Activated CD8-positive, alpha-beta memory T cell treated with anti-CD3 and anti-CD28 coated beads for 48 hours (primary cell): ENCODE measurements at places on chromosomes 11 and 22.

DNA sequence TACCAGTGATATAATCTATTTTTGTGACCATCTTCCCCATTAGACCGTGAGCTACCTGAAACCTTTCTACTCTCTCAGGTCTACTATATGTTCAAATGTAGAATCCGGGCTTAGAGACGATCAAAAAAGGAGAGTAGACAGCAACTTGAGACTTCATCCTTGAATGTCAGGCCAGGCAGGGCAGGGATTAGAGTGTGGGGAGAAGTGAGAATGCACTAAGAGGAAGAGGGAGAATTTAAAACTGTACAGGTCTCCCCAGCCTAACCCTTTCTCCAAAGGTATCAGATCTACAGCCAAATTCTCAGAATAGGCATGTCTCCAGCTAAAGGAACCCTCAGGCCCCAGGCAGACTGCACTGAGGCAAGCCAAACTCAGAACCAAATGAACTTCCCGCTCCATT is 935 bp downstream of the LAMTOR1 start:
- no peak for DNase-seq

- DNase-seq, result no peak
These were observed 49.9 kb downstream of the RSF1 start for GRCh38 chr11:77770629-77771028.

- no peak for DNase-seq
These were observed 390.9 kb downstream of the DLG2 start for GRCh38 chr11:85236211-85236610.

GRCh38 chr22:48795664-48796063 is 1032.0 kb downstream of the BRD1 start:
- no peak for DNase-seq

GRCh38 chr11:13073119-13073981 is 64.2 kb downstream of the RASSF10 start:
- DNase-seq, result no peak

- DNase-seq, result no peak
These were observed 109.3 kb downstream of the GALNT18 start for GRCh38 chr11:11512502-11512901.

- DNase-seq, result no peak
These were observed 2.1 kb downstream of the OR9G1 start for GRCh38 chr11:56700914-56701485.

GRCh38 chr11:93645938-93646337 is 15.5 kb upstream of the CEP295 start:
- no peak for DNase-seq

DNA sequence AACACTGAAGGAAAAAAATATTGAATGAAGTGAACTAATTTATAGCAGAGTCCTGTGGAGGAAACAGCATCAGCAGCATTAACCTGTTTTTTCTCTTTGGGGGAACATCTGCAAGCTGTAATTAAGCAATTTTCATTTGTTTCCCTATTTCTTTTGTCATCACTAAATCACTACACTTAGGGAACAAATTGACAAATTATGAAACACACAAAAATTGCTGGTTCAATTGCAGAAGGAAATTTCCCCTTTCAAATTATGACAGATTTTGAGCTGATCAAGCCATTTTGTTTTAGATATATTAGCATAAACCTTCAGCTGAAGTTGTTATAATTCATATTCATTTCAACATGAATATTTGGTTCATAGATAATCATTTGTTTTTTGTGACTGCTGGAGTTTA is 22.2 kb upstream of the RAG2 start:
- no peak for DNase-seq

DNA sequence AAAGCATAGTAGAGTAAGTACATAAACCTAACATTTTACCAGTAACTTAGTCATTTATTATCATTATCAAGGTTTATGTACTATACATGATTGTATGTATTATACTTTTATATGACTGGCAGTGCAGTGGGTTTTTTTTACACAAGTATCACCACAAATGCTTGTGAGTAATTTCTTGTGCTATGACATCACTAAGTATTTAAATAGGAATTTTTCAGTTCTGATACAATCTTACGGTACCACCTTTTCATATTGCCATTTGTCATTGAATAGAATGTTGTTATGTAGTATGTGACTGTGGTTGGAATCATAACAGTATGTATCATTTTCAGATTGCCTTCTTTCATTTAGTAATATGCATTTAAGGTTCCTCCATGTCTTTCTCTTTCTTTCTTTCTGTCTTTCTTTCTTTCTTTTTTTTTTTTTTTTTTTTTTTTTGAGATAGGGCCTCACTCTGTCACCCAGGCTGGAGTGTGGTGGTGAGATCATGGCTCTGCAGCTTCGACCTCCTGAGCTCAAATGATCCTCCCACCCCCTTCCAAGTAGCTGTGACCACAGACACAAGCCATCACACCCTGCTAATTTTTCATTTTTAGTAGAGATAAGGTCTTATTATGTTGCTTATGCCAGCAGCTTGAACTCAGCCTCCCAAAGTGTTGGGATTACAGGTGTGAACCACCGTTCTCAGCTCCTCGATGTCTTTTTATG is 18.6 kb downstream of the ATM start:
- DNase-seq, result no peak

DNA sequence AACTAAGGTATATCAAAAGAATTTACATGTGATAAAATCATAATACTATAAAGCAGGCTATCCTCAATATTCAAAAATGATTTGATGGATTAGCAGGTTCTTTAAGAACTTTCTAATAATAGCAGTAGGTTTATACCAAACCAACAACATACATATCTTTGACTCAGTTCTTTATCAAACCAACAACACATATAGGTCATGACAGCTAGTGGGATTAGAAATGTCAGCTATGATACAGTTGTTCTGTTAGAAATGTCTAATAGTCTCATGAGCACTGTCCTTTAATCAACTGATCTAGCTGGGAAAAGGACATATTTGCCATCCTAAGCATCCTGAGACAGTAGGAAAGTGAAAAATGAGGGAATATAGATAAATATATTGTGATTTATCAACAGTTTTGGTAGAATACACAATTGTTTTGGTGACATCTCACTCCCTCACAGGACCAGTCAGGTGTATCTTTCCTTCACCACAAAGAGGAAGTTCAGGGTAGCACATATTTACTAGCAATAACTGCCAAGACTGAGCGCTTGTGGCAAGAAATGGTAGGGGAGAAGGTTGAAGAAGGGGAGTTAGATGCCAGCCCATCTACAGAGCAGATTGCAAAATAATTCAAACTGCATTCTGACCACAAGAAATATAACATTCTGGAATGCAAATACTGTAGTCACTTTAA is 90.8 kb upstream of the APOA1 start:
- no peak for DNase-seq

GRCh38 chr11:107504981-107505380 is 47.4 kb upstream of the CWF19L2 start:
- no peak for DNase-seq

GRCh38 chr11:1870721-1871466 is 18.0 kb downstream of the LSP1 start:
- DNase-seq, result no peak

- no peak for DNase-seq
These were observed 44.2 kb upstream of the AMPD3 start for GRCh38 chr11:10410844-10411200.

DNA sequence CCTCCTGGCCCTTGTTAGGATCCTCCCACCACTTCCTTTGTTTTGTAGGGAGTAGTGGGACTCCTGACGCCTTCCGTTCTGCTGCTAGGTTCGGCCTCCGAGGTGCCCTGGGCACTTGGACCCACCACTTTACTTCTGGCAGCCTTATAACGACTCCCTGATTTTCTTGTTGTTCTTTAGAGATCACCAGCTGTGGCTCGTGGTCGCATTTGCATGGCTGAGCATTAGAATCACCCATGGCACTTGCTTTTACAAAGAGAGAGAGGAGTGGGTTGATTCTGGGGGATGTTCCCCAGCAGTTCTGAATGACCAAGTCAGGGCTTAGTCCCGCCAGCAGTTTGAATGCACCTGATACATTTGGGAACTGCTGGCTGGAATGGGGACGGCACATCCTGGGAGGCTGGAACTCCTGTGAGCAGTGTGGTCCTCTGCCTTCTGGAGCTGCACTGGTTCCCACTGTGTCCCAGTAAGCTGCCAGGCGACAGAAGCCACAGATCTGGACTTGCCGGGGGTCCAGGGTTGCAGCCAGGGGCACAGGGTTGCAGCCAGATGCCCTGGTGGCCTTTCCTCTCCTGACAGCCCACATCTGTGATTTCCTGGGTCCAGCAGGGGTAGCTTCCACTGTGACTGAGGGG is 4.1 kb downstream of the TUB start:
- DNase-seq, result no peak

DNA sequence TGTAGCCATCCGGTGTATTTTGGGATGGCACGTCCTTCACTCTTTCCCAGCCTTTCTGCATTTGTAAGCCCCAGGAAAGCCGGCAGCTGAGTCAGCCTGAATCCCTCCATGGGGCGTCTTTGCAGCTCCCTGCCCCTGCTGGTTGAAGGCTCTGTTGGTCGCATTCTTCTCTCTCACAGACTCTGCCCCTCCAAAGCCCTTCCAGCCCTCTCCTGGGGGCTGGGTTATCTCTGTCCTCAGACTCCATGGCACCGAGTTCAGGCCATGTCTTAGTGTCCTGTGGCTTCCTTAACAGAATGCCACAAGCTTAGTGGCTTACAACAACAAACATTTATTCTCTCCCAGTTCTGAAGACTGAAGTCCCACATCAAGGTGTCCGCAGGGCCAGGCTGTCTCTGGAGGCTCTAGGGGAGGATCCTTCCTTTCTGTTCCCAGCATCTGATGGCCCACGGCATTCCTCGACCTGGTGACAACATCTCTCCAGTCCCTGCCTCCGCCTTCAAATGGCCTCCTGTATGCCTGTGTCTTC is 62.2 kb downstream of the BCR start:
- DNase-seq, result no peak

- DNase-seq, result no peak
These were observed 137.8 kb downstream of the C11orf58 start for GRCh38 chr11:16876053-16876752.

DNA sequence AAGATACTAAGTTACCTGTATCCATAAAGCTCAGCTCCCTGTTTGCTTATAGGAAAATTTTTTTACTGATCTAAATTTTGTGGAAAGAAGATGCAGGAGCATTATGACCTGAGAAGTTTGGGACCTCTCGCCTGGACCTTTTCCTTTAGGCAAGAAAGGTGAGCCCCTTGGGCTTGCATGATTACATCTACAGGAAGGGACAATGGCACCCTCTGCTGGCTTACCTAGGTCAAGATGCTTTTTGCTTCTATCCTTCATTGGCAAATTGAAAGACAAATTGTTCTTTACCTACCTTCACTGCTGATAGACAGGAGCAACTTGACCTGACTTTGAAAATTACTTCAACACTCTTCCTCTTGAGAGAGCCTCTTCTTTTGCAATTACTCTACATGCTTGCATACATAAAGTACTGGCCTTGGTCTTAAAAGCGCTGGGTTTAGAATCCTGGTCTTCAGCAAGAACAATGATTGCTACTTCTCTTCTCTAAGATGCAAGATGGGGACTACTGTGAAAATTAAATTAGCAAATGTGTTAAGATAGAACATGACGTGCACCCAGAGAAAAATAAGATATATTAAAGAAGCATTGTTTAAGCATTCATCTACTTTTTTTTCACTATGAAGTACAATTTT is 147.2 kb downstream of the TRPC6 start:
- no peak for DNase-seq

DNA sequence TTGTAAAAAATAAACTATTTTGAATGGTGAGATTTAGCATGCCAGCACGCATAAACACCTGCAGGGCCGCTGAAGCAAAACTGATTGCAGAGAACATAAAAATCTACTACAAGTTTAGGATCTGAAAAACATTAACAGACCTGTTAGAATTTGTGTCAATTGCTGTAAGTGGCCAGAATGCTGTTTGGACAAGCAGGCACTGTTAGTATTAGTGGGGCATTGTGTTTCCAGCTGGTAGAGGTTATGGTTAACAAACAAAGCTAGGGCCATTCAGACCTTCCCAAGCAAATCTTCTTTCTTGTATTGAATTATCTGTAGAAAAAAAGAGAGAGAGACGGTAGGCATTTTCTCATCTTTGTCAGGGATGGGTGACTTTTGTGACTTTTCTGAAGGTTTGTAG is 57.6 kb upstream of the OLFML1 start:
- no peak for DNase-seq

- no peak for DNase-seq
These were observed 29.9 kb downstream of the CHRDL2 start for GRCh38 chr11:74701351-74701750.

DNA sequence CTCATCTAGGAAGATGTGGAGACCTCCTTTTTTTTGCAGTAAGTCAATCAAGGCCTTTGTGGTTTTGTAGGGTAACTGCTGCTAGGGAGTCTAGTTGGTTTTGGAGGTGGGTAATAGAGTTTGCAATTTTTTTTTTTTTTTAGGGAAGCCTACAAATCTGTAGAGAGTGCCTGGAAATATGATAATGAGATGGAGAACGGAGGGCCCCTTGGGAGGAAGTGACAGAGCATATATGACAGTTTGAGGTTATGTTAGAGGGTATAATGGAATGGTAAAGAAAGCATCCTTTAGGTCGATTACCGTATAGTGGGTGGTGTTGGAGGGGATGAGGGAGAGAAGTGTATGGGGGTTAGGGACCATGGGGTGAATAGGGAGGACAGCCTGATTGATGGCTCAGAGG is 98.3 kb downstream of the ELP4 start:
- DNase-seq, result no peak

- DNase-seq, result no peak
These were observed 45.9 kb upstream of the ARFGAP3 start for GRCh38 chr22:42902875-42903510.

- no peak for DNase-seq
These were observed 47.5 kb downstream of the RTL6 start for GRCh38 chr22:44450503-44450902.

DNA sequence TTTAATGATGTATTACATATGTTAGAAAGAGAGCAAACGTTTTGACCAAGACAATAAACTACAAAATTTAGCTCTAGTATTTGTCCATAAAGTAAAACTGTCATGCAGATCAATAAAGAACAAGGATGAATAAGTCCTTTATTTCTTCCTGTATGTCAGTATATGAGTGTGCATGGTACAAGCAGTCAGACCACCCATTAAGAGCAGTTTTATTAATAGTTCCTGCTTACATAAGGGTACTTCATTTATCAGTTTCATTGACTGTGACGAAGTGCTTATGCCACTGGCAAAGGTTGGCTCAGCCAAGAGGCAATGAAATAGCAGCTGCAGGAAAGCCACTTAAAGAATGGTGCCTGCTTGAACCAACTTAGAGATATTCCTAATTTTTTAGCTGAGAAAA is 913.0 kb upstream of the CNTN5 start:
- no peak for DNase-seq
